ENCODE measurements at places on chromosomes 5 and 9.

DNA sequence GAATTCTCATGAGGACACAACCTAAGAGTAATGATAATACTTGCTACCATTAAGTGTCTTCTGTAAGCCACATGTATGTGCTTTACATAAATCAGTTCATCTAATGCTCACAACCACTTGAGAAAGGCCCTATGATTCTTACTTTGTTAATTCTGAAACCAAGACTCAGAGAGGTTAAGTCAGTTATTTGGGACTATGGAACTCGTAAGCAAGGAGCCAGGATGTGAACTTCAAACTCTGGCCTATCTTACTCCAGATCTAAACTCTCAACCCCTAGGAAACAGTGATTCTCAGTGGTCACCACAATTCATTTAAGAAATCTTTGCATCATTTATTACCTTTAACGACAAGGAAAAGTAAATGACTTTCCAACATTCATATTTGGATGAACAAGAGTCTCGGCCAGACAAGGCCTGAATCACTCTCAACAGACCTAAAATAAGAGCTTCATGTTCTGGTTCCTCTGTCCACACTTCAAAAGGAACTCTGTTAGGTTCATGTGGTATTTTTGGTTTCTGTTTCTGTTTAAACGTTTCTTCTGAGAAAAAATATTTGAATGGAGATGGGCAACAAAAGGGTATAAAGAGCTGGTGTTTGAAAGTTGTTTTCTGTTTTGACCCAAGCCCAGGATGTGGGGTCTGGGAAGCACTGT lies 104.8 kb downstream of the LPAR1 start:
- DNase-seq: no peak

DNA sequence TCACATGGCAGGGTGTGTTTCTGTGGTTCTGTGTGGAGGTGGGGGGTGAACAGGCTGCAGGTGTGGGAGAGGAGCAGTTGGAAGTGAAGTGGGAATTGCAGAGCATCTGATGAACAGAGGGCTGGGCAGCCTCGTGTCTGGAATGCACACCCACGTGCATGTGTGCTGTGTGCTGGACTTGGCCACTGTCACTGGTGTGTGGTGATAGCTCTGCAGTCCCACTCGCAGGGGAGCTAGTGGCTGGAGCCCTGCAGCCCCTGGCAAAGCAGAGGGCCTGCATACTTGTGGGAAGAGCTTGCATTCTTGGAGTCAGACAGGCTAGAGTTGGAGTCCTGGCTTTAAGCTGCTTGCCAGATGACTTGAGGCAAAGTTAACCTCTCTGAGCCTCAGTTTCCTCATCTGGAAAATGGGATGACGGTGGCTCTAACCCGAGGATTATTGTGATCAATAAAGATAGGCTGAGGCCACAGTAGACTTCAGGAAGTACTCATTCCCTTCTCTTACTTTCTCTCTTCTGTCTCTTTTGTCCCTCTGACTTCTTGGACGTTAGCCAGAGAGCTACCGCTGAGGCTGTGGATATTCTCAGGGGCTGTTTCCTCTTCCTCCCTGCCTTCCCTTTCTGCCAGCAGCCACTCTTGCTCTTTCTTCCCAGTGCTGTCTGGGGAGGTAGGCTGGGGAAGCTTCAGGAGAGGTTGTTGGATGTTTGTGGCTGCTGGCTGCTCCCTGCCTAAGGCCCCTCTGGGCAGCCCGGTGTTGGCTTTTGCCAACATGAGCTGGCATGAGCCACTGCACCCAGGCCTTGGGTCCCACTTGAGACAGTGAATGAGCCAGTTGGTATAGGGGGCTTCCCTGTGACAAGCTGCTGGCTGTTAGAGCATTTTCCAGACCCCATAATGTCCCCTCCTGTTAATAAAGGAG lies 18.3 kb downstream of the PSAT1 start:
- peak; percentile 74 for DNase-seq

GRCh38 chr9:72951520-72952380 lies 1.1 kb downstream of the ALDH1A1 start:
- DNase-seq: no peak

- DNase-seq: no peak
Observed at GRCh38 chr9:92001244-92001643, 51.2 kb upstream of the ROR2 start.

DNA sequence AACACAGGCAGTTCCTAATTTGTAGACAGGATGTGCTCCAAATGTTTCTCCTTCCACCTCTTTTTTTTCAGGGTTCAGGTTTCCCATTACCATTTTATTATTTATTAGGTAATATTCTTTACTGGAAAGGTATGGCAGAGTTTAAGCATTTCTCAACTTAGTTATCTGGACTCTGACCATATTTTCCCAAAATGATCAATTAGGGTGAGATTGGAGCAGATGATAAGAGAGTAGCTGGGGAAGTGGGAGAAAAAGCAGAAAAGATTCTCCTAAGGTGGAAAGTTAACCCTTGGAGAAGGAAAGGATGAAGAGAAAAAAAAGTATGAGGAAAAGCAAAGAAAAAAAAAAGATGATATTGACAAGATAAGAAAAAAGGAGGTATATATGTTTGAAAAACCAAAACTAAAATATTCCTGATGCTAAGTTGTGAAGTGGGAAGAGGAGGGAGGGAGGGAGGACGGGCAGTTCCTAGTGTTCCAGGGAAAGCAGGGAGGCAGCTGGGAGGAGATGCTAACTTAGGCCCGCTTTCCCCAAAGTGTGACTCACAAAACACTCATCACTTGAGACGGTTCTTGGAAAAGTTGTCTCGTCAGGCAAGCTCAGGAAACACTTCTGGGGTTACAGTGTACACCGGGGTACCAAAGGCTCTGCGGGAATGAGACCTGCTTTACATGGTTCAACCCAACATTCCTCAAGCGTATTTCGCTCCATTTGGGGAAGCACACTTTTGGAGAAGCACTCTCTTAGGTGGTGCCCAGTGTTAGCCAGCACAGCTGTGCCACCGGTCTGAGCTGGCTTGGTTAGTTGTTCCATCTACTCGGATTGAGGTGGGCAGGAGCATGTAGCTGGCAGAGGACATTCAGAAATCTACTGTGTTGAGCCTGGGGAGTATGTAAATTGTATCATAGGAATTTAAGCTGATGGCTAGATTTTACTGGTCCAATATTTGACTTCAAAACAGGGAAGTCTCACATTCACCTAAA lies 35.1 kb downstream of the B4GALT1 start:
- peak; percentile 51 for DNase-seq

- DNase-seq: no peak
Observed at GRCh38 chr9:35051069-35051967, 21.1 kb downstream of the VCP start.

DNA sequence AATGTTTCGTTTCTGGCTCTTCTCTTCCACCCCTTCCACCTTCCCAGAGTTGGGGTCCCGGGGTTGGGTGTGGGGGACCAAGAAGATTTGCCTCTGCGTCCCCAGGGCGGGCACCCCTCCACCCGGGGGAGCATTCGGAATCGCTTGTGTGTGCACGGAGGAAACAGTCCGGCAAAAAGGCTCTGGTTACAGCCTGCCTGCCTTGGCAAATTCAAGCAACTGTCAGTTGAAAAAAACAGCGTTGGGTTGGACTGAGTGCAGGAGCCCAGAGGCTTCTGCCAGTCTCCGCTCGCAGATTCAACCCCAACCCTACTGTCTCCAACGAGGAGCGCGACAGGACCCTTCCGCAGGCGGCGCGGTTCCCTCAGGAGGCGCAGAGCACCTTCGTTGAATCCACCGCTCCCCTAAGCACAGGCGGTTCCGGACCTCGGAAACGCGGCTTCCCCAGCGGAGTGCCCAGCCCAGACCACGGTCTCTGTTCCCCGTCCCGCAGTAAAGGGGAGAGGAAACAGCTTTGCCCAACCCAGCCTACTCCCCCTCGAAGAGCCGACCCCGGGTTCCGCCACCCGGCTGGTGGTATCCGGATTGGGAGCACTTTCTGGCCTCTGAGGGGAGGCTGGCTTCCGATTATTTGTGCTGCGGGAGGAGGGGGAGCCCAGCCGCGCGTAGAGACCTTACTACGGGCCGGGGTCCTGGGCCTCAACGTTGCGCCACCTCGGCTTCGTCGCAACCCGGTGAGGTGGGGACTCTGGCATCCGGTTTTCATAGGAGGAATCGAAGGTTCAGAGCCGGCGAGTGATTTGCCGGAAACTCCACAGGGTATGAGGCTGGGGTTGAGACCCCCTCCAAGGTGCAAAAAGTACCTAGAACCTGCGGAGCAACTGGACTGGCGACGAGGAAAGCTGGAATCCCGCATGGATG lies 9.6 kb downstream of the LHX6 start:
- peak; percentile 62 for DNase-seq

- no peak for DNase-seq
Observed at GRCh38 chr5:52521236-52521635, 266.5 kb upstream of the ITGA1 start.

GRCh38 chr5:107005161-107005560 lies 665.6 kb downstream of the EFNA5 start:
- no peak for DNase-seq

DNA sequence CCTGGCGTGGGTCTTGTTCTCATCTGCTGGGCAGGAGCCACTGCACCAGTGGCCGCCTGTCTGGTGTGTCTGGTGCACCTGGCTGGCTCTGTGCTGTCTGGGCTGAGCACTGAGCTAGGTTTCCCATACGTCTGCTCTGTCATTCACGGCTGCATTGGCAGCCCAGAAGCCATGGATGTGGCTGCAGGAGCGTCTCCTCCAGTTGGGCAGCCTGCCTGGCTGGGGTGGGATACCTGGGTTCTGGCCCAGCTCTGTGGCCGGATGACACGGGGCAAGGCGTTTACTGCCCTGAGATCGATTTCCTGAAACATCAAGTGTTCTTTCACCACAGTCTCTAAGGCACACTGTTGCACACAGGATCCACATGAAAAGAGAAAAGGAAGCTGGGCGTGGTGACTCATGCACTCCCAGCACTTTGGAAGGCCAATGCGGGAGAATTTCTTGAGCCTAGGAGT lies 25.5 kb upstream of the SLC25A51 start:
- DNase-seq: no peak
